ENCODE measurements at places on chromosomes 2 and 18.

DNA sequence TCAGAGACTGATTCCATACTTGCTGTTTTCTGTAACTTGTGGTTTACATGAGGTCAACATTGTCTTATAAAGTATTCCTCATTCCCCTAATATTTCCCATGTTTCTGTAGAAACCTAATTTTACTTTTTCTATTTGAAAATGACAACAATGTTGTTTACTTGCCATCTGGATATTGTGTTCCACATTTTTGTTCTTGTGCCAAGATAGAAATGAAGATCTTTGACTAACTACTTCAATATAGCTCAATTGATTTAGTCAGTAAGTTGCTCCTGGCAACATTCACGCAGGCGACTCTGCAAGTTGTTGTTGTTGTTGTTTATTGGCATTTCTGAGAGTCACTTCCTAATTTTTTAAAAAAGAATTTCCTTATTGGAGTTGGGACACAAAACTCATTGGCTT is 69.5 kb downstream of the CAVIN2 start:
- no peak for DNase-seq

DNA sequence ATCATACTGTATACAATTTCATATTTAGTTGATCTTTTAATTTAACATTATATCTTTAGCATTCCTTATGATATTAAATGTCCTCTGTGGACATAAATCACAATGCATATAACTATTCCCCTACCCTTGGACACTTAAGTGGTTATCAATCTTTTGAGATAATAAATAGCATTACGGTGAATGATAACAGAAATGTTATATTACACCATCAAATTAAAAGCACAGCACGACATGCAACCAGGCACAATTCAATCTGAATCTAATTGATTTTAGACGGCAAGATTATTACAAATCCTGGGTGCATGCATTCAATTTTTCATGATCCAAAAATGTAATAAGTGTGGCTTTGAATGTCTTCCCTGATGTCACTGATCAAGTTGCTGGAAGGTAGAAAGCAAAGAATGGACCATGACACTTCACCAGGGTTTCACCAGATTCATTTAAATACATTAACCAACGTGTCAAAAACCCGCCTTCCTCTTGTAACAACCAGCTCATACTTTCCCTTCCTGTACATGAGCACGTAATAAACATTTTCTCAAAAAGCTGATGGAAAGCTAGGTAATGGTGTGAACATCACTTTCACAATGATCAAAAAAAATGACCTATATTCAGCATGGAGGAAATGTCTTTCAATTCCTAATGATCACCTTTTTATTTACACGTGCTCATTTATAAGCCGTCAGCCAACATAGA is 513.7 kb upstream of the ID2 start:
- DNase-seq: no peak

- no peak for DNase-seq
These were observed 21.0 kb upstream of the PAX3 start for GRCh38 chr2:222319586-222320435.

DNA sequence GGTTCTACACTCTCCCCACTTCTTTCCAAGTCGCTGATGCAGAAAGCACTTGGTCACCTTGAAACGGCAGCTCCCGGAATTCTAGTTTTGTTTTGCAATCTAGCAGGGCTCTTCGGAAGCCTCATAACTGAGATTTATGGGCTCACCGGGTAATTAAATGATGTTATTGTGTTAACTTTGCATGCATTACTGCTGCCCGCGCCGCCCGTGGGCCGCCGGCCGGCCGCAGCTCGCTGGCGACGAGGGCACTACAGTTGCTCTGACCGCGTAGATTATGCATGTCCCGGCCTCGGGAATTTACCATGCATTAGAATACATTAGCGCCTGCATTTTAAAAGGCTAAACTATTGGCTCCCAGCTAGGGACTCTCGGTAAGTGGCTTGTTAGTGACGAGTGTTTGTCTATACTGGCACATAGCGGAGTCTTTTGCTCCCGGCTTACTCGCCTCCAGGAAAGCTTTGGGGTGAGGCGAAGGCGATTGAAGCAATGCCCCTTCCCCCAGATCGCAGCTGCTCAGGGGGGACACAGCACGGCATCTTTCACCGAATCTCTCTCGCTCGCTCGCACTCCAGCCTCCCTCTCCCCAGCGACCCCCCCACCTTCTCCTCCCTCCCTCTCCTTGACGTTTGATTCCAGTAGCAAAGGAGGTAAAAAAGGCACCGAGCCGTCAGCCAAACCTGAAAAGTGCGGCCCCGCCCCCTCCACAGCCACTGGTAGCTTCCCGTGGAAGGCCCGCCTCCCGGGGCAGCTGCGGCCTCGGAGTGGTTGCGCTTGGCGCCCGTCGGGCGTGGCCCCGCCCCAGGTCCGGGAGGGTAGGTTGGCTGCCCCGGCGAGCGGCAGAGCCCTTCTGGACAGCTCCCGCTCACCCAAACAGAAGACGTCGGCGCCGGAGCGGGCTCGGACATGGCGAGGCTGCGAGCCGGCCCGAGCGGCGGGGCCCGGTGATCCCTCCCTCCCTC is at the start of gene ONECUT2:
Gene ONECUT2, plus strand, starts transcription at position 839 of the 959 bp plus-strand sequence. CDS start 343 bp downstream, outside the sequence.
- DNase-seq: peak; percentile 73

DNA sequence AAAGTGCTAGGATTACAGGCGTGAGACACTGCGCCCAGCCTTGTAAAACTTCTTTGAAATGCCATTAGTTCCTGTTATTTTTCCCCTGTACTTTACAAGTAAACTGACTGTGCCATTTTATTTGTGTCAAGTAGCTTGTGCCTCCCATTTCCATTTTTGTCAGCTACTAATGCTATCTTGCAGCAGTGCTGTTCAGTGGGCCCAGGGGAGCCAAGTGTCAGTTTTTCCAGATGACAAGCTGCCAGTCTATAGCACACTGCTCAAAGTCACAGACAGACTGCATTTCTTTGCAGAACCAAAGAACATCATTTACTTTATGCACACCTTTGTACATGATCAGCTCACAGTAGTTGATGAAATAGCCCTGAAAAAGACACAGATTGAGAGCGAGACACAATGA is 901.3 kb upstream of the CDH2 start:
- no peak for DNase-seq

GRCh38 chr18:55239740-55240139 is 280.5 kb upstream of the CCDC68 start:
- no peak for DNase-seq

DNA sequence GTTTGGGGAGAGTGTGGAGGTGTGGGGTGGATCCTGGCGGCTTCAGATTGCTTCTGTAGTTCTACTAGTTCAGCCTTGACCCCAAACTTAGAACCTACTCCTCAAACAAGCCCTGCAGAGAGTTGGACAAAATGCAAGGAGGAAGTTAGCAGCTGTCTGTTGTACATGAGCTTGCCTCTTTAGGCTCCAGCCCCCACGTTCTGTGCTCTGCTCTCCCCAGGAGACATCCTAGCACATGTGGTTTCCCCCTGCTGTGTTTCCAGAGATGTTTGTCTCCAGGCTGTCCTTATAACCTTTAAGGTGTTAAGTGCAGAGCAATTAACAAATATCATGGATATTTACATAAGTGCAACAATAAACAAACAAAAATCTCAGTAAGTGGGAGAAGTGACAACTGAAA is 111.1 kb downstream of the ACOXL start:
- DNase-seq: peak; percentile 16

DNA sequence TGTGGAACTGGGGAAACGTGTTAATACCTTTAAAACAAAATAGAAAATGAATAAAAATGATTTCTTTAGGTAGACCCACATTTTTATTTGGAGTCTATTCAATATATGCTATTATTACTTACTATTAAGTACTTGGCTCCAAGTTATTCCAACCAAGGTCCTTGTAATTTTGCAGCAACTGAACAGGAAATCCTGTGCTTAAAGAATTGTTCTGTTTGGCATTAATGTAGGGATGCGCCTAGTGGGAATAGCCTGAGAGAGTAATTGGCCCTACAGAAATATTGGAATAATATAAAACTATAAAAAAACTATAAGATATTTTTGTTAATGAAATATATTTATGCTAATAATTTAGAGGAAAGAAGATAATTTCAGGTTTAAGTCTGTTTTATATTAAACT is 22.9 kb upstream of the ZSWIM2 start:
- DNase-seq: no peak

- DNase-seq: no peak
These were observed 316.9 kb upstream of the EPAS1 start for GRCh38 chr2:45980161-45980865.

- no peak for DNase-seq
These were observed 31.5 kb downstream of the DYNC1I2 start for GRCh38 chr2:171718720-171719119.

DNA sequence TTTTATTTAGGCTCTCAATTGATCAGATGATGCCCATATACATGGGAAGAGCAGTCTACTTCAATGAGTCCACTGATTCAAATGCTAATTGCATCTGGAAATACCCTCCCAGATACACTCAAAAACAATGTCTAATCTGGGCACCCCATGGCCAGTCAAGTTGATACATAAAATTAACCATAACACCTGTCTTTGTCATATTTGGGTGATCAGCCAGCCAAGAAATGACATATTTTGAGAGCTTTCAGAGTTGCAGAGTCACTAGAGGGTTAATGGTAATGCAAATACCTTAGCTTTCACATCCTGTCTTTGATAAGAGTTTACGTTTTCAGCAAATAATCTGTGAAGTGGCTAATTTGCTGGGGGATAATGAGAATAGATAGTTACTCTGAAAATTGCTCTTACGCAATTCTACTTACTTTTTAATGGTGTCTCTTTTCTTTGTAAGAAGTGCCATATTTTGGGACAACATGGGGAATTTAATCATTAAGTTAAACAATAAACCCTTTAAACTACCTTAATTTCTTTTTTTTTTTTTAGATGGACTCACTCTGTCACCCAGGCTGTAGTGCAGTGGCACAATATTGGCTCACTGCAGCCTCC is 49.1 kb downstream of the CCDC195 start:
- DNase-seq: no peak

DNA sequence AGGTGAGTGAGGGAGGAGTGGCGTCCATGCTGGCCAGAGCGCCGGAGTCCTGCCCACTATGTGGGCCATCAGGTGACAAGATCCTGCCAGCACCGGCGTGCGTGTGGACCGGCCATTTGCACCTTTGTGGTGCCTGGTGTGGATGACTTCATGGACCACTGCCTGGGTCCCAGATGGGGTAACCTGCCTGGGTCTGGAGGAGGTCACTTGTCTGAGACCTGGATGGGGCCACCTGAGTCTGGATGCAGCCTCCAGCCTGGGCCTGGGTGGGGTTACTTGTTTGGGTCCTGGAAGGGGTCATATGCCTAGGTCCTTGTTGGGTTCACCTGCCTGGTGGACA is 299.6 kb downstream of the NDUFA10 start:
- DNase-seq: no peak
